T-helper 2 cell (primary cell): ENCODE measurements at places on chromosomes 1 and 21.

DNA sequence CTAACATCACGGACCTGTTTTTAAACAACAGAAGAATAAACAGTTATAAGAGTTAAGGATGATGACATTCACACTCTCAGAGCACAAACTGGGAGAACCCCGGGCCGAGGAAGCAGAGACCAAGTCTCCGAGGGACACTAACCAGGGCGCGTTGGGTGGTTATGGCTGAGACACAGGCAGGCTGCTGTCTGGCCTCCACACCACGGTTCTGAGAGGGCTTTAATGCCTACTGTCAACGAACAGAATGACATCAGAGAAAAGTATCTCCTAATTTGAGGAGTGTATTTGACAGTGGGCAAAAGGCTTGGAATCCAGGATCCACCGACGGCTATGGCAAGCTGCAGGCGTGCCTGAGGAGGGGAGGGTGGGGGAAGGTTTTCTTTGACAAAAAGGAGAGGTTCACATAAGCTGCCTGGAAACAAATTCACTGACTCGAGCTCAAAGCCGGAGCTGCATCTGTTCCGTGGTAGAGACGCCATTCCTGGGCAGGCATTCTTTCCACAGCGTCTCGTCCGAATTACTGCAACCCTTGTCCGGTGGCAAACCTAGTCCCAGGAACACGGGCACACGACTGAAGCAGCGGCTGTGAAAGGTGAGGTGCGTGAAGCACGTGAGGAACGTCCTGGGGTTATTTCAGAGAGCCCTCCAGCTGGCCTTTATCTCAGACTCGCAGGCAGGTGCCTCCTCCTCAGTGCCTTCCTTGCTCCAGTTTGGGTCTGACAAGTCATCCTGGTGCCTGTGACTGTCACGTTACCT, 9.4 kb downstream of the POFUT2 start:
- no peak for DNase-seq

GRCh38 chr1:15180189-15180588, 26.6 kb downstream of the TMEM51 start:
- no peak for DNase-seq

DNA sequence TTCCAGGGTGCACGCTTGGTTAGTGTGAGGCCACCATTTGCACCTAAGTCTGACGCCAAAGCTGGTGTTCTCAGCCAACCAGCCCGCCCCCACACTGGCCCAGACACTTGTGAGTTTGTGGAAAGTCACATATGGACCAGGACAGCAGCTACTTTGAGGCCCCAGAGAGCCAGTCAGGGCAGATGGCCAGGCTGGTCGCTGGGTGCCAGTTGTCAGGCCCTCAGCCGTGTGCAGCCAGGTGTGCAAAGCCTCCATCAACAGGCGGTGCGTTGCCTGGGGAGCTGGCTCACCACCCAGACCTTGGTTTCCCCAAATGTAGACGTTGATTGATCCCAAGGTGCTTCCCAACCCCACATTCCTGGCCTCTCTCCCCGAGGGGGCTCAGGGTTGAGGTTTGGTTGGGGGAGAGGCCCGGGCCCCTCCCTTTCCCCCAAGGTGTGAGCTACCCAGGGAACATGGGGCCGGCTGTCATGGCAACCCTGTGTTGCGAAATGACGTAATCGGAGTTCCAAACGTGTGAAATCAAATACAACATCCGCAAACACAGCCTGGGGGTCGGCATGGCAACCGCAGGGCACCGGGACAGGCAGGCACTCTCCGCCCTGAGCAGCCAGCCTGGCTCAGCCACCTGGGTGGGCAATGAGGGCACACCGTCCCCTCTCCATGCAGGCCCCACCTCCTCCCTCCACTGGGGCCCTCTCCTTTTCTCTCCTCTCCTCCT, 42.2 kb upstream of the WNT4 start:
- no peak for DNase-seq

GRCh38 chr1:213652109-213652508, 335.7 kb upstream of the PROX1 start:
- DNase-seq = no peak

GRCh38 chr1:57210881-57211280, 213.0 kb downstream of the DAB1 start:
- no peak for DNase-seq

DNA sequence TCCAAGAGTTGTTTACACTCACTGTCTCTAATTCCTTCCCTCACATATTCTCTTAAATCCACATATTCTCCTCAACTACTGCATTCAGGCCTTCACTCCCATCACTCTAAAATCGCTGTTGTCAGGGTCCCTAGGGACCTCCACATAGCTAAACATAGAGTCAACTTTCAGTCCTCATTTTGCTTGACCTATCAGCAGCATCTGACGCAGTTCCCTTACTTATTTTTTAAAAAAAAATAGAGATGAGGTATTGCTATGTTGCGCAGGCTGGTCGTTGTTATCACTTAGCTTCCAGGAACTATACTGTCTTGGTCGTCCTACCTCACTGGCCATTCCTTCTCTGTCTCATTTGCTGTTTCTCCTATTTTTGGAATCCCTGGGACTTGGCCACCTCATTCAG, 11.7 kb upstream of the PLEKHO1 start:
- DNase-seq = no peak

GRCh38 chr1:204340081-204340889, 19.4 kb downstream of the PLEKHA6 start:
- no peak for DNase-seq

DNA sequence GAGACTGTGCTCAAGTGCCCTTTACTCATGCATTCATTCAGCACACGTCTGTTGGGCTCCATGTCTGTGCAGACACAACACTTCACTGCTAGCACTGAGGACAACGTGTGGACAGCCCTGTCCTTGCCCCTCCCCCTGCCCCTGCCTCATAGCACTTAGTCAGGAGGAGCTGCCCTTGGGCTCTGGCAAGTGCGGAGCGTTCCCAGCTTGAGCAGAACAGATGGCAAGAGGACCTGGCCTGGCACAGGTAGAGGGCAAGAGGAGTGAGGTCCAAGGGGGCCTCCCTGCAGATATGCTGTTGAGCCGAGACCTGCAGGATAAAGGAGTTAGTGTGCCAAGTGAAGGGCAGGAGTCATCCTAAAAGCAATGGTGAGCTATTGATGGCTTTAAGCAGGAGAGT, 81.3 kb downstream of the GRIK3 start:
- no peak for DNase-seq

- no peak for DNase-seq
Measured at GRCh38 chr1:35364741-35365140, 96.2 kb downstream of the ZMYM4 start.

GRCh38 chr1:185311589-185312225, 5.3 kb downstream of the IVNS1ABP start:
- DNase-seq = no peak

GRCh38 chr21:26652854-26653253, 79.8 kb upstream of the CYYR1 start:
- no peak for DNase-seq

DNA sequence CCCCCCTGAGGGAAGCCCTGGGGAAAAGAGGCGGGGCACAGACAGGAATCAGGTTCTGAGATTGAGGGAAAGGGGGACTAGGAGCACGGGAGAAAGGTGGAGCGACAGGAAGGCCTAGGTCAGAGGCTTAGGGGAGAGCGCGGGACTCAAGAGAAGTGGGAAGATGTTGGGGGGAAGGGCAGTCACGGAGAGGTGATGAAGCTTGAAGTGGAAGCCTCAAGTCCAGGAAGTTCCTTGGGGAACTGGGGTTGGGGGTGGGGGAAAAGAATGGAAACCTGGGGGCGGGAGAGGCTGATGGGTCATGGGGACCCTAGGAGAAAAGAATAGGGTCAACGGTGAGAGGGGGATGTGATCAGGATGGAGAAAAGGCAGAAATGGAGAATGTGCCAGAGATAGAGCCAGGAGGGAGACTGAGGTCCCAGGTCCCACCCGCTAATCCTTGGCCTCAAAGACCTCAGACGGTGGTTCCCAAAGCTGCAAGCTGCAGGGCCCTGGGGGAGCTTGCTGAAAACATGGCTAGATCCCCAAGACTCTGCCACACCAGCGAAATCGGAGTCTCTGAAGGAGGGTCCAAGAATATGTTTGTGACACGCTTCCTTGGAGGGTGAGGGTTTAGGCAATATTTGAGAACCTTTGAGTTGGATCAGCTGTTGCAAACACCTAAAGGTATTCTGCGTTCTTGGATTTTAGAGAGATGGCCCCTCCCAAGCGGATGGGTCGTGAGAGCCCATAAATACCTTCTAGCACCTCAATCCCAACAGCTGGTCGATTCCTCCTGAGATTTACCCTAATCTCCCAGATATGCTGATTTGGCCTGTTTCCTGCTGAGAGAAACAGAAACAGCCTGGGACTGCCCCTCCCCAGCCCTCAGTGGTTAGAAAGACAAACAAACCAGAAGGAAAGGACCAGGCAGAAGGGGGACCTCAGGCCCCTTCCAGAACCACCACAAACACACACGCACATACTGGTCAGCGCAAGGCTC, 3.6 kb downstream of the C1orf232 start:
- DNase-seq = no peak

GRCh38 chr1:2463396-2463795, 12.7 kb upstream of the PLCH2 start:
- DNase-seq = no peak

GRCh38 chr21:40687625-40688024, 159.3 kb downstream of the DSCAM start:
- DNase-seq = no peak

- no peak for DNase-seq
Measured at GRCh38 chr1:98422816-98423215, 238.7 kb upstream of the SNX7 start.

- DNase-seq = no peak
Measured at GRCh38 chr1:10802944-10803715, 6.7 kb upstream of the CASZ1 start.

DNA sequence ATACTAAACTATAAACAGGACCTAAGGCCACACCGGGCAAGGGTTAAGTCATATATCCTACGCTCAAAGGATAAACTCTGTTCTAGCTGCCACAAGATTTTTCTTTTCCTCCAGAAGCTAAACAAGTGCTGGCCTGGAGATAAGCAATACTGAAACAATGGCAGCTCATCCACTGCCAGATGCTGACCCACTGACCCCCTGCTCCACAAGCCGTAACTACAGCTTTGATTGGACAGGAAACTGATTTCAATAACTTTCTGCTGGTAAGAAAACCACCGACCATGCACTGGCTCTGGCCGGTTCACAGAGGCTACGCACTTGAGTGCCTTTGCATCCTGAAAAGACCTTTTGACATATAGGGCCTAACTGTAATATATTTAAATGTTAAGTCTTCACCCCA, 51.3 kb upstream of the PLA2G2C start:
- no peak for DNase-seq

DNA sequence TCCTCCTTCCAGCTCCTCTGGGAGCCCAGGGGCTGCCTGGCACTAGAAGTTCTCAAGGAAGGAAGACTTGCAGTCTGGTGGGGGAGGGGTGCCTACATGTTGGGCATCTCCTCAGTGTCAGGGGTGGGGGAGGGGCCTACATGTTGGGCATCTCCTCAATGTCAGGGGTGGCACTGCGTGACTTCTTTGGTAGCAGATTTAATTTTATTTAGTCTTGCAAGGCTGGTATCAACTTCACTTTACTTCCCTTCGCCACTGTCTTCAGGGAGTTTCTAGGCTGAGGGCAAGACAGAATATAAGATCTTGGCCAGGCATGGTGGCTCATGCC, 18.5 kb downstream of the ADORA1 start:
- DNase-seq = no peak

- no peak for DNase-seq
Measured at GRCh38 chr1:235102259-235102582, 26.4 kb downstream of the TOMM20 start.

GRCh38 chr1:184457500-184457899, 70.7 kb downstream of the C1orf21 start:
- DNase-seq = no peak

DNA sequence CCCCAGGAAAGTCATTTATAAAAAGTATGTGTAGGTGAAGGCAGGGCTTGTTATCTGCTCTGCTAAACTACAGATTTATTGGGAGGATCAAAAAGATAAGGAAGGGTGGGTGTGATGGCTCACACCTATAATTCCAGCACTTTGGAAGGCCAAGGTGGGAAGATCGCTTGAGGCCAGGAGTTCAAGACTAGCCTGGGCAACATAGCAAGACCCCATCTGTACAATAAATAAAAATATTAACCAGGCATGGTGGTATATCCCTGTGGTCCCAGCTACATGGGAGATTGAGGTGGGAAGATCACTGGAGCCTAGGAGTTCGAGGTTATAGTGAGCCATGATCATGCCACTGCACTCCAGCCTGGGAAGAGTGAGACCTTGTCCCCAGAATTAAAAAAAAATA, 86.4 kb downstream of the NENF start:
- no peak for DNase-seq

- no peak for DNase-seq
Measured at GRCh38 chr1:32246888-32247273, at the start of gene FAM167B. FAM167B (plus strand) TSS chr1:32247222; CDS start chr1:32247422, 200 bp downstream.

- no peak for DNase-seq
Measured at GRCh38 chr1:10060311-10061100, 27.7 kb downstream of the UBE4B start.
